Activated naive CD8-positive, alpha-beta T cell treated with anti-CD3 and anti-CD28 coated beads, Interleukin-2, amount 50 U/mL, for 16 hours (primary cell): ENCODE measurements at places on chromosomes 4 and X.

- DNase-seq, result no peak
Measured at GRCh38 chrX:132671229-132671641, 182.4 kb upstream of the MBNL3 start.

GRCh38 chr4:39023059-39023458, 9.2 kb downstream of the TMEM156 start:
- no peak for DNase-seq

GRCh38 chrX:129908636-129909035, 2.7 kb downstream of the UTP14A start:
- no peak for DNase-seq

DNA sequence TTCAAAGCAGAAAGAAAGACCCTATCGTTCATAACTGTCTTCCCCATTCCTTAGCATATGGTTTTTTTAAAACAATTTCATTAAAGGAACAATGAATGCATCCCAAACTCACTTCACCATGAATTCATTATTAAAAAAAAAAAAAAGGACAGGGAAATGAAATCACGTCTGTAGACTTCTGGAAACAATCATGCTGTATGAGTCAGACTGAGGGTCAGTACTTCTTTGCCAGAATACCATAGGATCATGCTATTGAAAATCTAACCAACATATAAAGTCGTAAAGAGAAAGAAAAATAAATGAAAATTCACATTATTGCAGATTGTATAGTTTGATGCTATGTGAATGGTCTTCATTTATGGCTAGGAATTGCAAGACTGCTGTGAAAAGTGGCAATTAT, 144.4 kb downstream of the PCDH18 start:
- no peak for DNase-seq

DNA sequence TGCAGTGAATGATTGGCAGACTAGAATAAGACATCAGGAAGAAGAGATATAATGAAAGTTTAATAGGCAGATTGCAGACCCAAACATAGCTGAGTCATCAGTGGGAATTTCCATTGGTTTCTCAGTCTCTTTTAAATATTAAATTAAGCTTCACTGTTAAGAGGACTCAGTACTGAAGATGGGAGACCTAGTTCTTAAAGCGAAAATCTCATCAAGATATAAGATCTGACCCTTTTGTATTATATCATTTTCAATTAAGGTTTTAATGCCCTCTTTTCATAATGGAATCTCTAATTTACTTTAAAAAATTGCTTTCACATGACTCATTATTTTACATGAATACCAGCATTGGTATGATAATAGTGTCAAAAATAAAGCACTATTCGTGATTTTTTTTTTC, 168.9 kb upstream of the ATOH1 start:
- no peak for DNase-seq
